ENCODE measurements at places on chromosomes 11 and 22.

DNA sequence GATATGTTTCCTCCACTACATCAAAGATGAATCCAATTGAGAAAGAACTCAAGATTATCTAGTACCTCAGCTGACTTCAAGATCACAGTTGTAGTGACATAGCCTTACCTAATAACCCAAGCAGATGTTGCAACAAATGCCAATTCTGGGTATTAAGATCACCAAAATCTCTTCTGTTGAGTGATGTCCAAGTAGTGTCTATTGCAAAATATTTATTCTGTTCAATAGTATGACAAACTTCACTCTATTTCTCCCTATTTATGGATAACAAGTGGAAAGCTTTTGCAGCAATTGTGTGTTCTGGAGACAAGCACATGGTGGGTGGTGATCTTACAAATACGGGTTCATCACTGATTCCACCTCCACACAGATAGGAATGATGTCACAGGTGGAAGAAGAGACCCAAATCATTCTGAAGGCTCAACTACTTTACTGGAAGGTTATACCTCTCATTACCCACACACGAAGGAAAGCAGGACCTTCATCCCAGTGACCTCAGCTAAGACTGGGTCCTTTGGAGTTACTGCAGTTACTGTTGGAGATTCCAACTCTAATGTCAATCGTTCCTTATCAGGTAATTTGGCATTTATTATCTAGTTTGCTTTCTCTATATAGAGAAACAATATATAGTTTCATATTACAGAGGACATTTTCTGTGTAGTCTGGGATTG is 72.0 kb downstream of the CD44 start:
- H3K36me3 ChIP-seq: peaks cover 82% of the 10 kb centered on the region
- H3K4me1 ChIP-seq: peaks cover 33% of the 10 kb centered on the region
- H3K4me3 ChIP-seq: no peak overlapping the region
- peak overlapping the region; percentile 54 for H3K27ac ChIP-seq

GRCh38 chr11:75198278-75198973 is 42.1 kb upstream of the TPBGL start:
- DNase-seq: no peak
- H3K36me3 ChIP-seq: no peaks in the 10 kb centered on the region
- H3K27me3 ChIP-seq: peaks cover 6% of the 10 kb centered on the region

GRCh38 chr11:2142762-2143202 is 3.6 kb upstream of the IGF2 start:
- H3K27ac ChIP-seq: no peak overlapping the region
- no peaks in the 10 kb centered on the region for H3K36me3 ChIP-seq
- no peak for DNase-seq
- H3K4me3 ChIP-seq: no peak overlapping the region
- peaks cover 65% of the 10 kb centered on the region for H3K27me3 ChIP-seq

GRCh38 chr22:21567456-21568346 is at the start of gene UBE2L3:
TSS of gene UBE2L3 (plus strand) at chr22:21567714. CDS start at chr22:21567745, 31 bp downstream.
- H3K27me3 ChIP-seq: no peaks in the 10 kb centered on the region
- H3K36me3 ChIP-seq: peaks cover 18% of the 10 kb centered on the region
- peak within 1 kb of the TSS; percentile 94 for H3K27ac ChIP-seq
- H3K4me3 ChIP-seq: peak within 1 kb of the TSS; percentile 88
- peaks cover 43% of the 10 kb centered on the region for H3K4me1 ChIP-seq

GRCh38 chr11:71451596-71452198 is 1.3 kb upstream of the NADSYN1 start:
- H3K4me1 ChIP-seq: peaks cover 56% of the 10 kb centered on the region
- peaks cover 39% of the 10 kb centered on the region for H3K36me3 ChIP-seq
- peak overlapping the region; percentile 86 for H3K27ac ChIP-seq
- peak overlapping the region; percentile 91 for H3K4me3 ChIP-seq

DNA sequence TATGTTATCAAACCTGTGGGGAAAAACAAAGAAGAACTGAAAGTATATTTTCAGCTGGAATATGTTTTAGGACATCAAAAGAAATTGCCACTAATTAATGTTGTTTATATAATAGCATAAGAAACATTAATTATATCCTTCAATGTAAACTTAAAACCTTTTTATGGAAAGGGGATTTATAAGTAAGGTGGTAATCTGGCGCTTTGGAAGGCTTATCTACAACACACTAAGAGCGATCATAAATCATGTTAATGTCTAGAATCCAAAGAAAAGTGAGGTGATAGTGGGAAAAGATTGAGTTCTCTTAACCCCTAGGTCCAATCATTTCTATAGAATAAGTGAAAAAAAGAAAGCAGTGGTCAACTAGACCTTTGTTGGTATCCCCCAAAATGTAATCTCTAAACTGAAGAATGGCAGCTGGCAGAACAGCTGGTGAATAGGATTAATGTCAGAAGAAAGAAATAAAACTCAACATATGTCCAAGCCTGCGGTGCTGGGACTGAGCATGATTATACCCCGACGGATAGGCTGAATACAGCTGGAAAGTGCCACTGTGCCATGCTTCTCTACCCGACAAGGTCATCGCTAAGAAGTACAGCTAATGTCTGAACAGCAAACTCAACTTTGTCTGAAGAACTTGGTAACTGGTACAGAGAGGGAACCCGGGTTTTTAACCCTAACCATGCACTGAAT is 64.0 kb downstream of the SOX6 start:
- H3K27me3 ChIP-seq: no peaks in the 10 kb centered on the region
- H3K4me1 ChIP-seq: no peaks in the 10 kb centered on the region
- H3K27ac ChIP-seq: no peak overlapping the region
- no peaks in the 10 kb centered on the region for H3K36me3 ChIP-seq
- no peak overlapping the region for H3K4me3 ChIP-seq

GRCh38 chr11:38305682-38306081 is 1707.6 kb upstream of the RAG2 start:
- no peak for DNase-seq
- H3K27ac ChIP-seq: no peak overlapping the region
- no peaks in the 10 kb centered on the region for H3K36me3 ChIP-seq
- no peaks in the 10 kb centered on the region for H3K27me3 ChIP-seq
- H3K4me3 ChIP-seq: no peak overlapping the region

- peak overlapping the region; percentile 89 for H3K27ac ChIP-seq
- peaks cover 42% of the 10 kb centered on the region for H3K4me1 ChIP-seq
- peak; percentile 76 for DNase-seq
- H3K27me3 ChIP-seq: no peaks in the 10 kb centered on the region
- H3K4me3 ChIP-seq: peak overlapping the region; percentile 93
These were observed 828 bp upstream of the RAB1B start for GRCh38 chr11:66267379-66268243.

GRCh38 chr11:64444838-64445441 is 86.0 kb downstream of the RPS6KA4 start:
- H3K4me1 ChIP-seq: peaks cover 13% of the 10 kb centered on the region
- no peak for DNase-seq
- H3K36me3 ChIP-seq: no peaks in the 10 kb centered on the region
- no peak overlapping the region for H3K27ac ChIP-seq

DNA sequence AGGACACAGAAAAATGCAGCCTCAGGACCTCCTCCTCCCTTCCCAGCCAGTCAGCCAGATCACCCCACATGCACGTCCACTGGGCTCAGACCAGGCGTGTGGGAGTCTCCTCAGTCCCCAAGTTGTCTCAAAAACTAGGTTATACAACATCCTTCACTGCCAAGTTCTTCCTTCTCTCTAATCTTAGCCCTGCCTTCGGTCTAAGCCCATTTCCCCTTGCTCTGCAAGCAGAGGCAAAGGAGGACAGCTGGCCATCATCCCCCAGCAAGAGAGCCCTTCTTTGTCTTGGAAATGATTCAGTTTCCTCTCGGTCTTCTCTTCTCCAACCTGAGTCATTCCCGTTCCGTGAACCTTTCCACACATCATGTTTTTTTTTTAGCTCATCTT is 14.0 kb upstream of the NRGN start:
- H3K36me3 ChIP-seq: no peaks in the 10 kb centered on the region
- no peak for DNase-seq
- no peak overlapping the region for H3K4me3 ChIP-seq
- peaks cover 49% of the 10 kb centered on the region for H3K27me3 ChIP-seq

DNA sequence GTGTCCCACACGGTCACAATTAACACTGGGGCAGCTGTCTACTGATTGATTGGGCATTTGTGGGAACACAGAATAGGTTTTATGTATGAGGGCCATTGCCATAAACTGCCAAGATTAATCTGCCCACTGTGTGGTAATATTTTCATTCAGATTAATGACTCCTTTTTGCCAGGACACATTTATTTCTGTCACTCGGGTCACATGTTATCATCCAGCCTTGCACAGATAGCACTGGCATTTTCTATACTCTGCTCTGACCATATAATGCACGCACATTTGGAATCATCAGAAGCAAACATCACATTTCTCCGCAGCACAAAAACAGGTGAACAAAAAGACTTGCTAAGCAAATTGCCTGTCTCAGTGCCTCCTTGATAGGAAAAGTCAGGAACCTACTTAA is 138.3 kb downstream of the CADM1 start:
- peaks cover 6% of the 10 kb centered on the region for H3K27me3 ChIP-seq
- no peak for DNase-seq
- H3K36me3 ChIP-seq: no peaks in the 10 kb centered on the region
- H3K4me1 ChIP-seq: no peaks in the 10 kb centered on the region

GRCh38 chr11:16685914-16686313 is 52.5 kb upstream of the C11orf58 start:
- peaks cover 13% of the 10 kb centered on the region for H3K27me3 ChIP-seq
- no peak overlapping the region for H3K27ac ChIP-seq
- H3K4me1 ChIP-seq: no peaks in the 10 kb centered on the region
- DNase-seq: no peak
- H3K36me3 ChIP-seq: no peaks in the 10 kb centered on the region

DNA sequence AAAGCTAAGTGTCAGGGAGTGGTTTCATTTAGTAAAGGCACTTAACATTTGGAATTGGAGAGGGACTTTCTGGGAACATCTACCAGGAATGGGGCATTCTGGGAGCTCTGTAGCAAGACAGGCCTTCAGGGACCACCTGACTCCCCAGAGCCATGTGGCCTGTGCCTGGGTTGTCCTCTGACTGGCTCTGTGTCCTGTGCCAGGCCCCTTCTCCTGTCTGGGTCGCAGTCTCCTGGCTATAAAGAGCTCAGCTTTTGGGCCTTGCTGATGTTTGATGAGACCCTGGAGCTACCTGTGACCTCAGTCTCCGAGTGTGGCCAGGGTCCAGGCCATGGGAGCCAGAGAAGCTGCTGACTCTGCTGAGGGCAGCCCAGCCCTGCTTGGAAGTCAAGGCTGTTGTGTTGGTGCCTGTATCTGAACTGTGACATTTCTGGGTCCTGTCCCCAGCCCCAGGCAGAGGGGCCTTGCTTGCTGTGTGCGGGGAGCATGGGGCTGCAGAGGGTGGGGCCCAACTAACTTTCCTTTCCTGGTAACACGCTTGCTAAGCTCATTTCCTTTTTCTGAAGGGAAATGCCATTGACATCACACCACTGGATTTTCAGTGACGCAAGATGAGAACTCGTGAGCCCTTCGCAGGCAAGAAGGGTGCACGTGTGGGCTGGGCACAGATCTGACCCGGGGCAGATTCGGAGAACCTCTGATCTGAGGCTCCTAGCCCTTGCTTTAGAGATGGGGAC is 41.3 kb downstream of the LRRC32 start:
- no peaks in the 10 kb centered on the region for H3K27me3 ChIP-seq
- H3K4me3 ChIP-seq: no peak overlapping the region
- no peak for DNase-seq
- peaks cover 32% of the 10 kb centered on the region for H3K4me1 ChIP-seq
- no peak overlapping the region for H3K27ac ChIP-seq

DNA sequence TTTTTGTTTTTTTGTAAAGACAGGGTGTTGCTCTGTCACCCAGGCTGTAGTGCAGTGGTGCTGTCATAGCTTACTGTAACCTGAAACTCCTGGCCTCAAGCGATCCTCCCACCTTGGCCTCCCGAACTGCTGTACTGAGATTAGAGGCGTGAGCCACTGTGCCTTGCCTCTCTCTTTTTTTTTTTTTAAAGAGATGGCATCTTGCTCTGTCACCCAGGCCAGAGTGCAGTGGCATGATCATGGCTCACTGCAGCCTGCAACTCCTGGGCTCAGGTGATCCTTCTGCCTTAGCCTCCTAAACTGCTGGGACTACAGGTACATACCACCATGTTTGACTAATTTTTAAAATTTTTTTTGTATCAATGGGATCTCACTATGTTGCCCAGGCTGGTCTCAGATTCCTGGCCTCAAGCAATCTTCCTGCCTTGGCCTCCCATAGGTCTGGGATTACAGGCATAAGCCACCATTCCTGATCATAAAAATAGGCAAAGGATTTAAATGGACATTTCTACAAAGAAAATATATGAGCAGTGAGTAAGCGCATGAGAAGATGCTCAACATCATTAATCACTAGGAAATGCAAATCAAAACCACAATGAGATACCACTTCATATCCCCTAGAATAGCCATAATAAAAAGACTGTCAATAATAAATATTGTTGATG is 17.3 kb upstream of the CLNS1A start:
- no peak for DNase-seq
- H3K36me3 ChIP-seq: no peaks in the 10 kb centered on the region
- peaks cover 7% of the 10 kb centered on the region for H3K27me3 ChIP-seq
- no peak overlapping the region for H3K27ac ChIP-seq
- H3K4me3 ChIP-seq: no peak overlapping the region

DNA sequence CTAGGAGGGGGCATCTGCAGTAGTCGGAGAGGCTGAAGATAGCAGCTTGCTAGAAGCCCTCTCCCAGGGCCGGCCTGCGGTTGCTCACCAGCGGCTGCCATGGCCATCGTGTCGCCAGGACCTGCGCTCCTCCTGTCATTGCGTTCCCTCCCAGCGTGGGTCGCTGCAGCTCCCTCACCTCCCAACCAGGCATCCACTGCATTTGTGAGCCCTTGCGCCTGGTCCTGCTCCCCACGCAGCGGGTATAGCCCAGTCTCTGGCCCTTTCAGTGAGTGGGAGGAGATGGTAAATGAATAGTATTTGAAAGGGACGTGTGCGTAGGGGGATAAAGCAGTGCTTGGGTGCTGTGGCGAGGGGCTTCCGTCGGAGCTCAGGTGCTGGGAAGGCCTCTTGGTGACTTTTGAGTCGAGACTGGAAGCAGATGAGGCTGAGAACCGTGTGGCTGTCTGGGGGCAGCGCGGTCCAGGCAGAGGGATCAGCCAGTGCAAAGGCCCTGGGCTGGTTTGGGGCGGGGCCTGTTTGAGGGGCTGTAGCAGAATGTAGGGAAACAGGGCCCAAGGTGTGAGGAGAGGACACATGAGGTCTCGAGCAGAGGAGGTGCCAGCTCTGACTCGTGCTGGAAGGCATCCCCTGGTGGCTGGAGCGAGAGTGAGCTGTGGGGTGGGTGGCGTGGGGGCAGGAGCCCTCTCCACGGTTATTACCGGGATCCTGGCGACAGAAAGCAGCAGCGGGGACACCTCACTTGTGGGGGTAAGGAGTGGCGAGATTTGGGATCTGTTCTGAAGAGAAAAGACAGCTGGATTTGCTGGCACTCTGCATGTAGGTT is 39.3 kb downstream of the LRP5 start:
- no peaks in the 10 kb centered on the region for H3K27me3 ChIP-seq
- H3K4me3 ChIP-seq: no peak overlapping the region
- H3K27ac ChIP-seq: no peak overlapping the region
- DNase-seq: no peak
- H3K4me1 ChIP-seq: no peaks in the 10 kb centered on the region

DNA sequence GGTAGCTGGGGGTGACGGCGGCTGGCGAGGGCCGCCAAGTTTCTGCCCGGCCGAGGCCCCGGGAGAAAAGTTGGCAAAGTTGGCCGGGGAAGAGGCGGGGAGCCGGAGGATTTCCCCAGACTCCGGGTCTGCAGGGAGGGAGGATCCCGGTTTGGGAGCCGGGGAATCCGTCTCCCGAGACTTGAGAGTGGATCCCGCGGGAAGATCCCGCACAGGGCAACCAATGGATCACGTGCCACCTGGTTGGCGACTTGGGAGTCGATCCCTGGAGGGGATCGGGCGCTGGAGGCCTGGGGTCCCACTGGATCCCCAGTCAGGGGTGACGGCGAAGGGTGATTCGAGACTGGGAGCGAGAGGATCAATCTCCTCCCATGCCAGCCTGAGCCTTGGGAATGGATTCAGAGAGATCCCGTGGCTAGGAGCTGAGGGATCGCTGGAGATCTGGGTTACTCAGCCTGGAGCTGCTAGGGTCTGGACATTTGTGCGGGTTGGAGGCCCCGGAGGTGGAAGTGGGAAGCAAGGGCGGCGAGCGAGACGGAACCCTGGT is 394 bp downstream of the KIAA1671 start:
- H3K4me3 ChIP-seq: peak overlapping the region; percentile 58
- H3K4me1 ChIP-seq: peaks cover 26% of the 10 kb centered on the region
- no peak for DNase-seq
